Activated CD4-positive, alpha-beta T cell treated with anti-CD3 and anti-CD28 coated beads, Interleukin-2, amount 50 U/mL, for 48 hours (primary cell): ENCODE measurements at places on chromosomes 13 and 19.

GRCh38 chr13:106033659-106034058, 501.8 kb downstream of the EFNB2 start:
- no peak for DNase-seq

GRCh38 chr19:42202290-42202880, 15.1 kb downstream of the DEDD2 start:
- no peak for DNase-seq

- DNase-seq = no peak
Observed at GRCh38 chr13:108728370-108728769, 99.0 kb downstream of the MYO16 start.

GRCh38 chr19:8657869-8658268, 27.4 kb downstream of the NFILZ start:
- no peak for DNase-seq

- DNase-seq = peak; percentile 34
Observed at GRCh38 chr19:30799865-30800755, 427.9 kb downstream of the ZNF536 start.

DNA sequence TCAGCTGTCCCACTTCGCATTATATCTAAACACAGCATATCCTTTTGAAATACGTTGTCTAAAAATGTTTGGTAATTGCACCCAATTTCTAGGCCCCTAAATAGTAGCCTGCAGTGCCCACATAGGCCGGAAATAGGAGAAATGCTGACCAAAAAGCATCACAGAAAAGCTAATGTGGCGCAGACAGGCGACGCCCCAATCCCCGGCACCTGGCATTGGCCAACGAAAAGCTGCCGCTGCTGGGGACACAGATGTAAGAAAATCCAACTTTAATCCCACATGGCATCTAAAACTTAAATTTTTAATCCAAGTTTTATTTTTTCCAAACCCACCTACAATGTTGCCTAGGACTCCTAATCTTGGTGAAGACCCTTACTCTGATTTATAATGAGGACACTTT, 4.0 kb downstream of the SAFB2 start:
- DNase-seq = no peak

DNA sequence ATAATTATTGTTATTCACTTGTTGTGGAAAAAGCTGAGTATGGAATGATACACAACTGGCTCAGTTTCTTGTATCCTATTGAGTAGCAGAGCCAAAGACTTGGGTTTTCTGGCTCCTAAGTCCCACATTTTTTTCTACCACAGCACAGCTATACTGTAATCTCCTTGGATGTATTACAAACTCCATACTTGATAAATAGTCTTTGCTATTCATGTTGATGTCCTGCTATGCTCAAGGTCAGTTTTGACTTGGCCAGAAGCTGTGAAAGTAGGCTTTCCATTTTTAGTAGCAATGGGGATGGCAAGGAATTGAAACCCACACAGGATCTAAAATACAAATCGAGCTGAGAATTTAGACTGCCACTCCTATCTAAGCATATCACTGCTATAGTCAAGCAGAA, 79.1 kb downstream of the B3GLCT start:
- no peak for DNase-seq

DNA sequence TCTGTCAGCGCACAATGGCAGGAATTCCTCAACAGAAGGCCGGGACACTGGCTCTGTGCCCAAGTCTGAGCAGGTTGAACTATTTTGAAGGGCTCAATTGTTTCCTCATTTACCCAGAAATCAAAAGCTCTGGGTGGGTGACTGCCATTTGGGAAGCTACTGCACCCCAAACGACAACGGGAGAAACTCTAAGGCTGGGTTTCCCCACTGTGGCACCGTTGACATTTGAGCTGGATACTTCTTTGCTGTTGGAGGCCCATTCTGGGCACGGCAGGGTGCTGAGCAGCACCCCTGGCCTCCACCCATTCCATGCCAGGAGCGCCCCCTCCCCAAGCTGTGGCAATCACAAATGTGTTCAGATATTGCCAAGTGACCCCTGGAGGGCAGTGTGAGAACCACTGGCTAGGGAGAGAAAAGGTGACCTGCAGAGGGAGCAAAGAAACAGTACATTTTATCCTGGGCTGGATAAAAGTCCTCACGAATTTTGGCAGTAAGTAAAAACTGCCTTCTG, 62.5 kb downstream of the RFX2 start:
- DNase-seq = no peak

- no peak for DNase-seq
Observed at GRCh38 chr13:24284889-24285565, 24.4 kb upstream of the C1QTNF9 start.

DNA sequence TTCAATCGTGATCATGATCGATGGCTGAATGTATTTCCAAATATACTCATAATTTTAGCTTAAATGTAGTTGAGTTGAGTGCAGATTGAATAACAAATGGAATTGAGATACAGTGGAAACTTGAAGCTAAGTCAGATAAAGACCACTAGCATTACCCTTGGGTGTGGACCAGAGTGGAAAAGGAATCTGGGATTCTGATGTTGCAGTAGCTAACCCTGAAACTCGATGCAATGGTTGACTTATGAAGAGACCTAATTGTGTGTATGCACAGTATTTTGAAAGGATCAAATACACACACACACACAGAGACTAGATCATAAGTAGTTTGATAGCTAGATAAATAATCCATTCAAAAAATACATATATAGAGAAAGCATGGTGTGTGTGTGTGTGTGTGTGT, 135.8 kb downstream of the RXFP2 start:
- no peak for DNase-seq

GRCh38 chr13:30974350-30974749, 41.9 kb downstream of the TEX26 start:
- no peak for DNase-seq

- peak; percentile 79 for DNase-seq
Observed at GRCh38 chr19:49157445-49158224, at the start of gene TRPM4. TSS of gene TRPM4 (plus strand) at chr19:49157792. CDS start at chr19:49157867, 75 bp downstream.

- no peak for DNase-seq
Observed at GRCh38 chr19:53581871-53582279, 43.9 kb downstream of the ZNF331 start.

- DNase-seq = no peak
Observed at GRCh38 chr13:40530961-40531360, 135.5 kb downstream of the FOXO1 start.
